ENCODE measurements at places on chromosomes 2 and 18. TPM values are rescaled to one million over a fixed set of nuclear protein-coding genes. Genes with fewer than 3 reads are reported as not detected.

SLC14A1 gene
- not detected for total RNA-seq

RAX gene
- not detected for total RNA-seq

GLI2 gene
- 0.09 TPM for total RNA-seq

ABCB11 gene
- total RNA-seq = not detected

C2orf80 gene
- not detected for total RNA-seq

LYPD6 gene
- total RNA-seq = 13.7 TPM

ANKRD30B gene
- under 0.01 TPM for total RNA-seq

ABCG8 gene
- total RNA-seq = not detected

DIPK1C gene
- total RNA-seq = not detected

FNDC4 gene
- total RNA-seq = 8.3 TPM

HOXD4 gene
- 3.5 TPM for total RNA-seq

CCDC138 gene
- total RNA-seq = 4.3 TPM

TMSB10 gene
- total RNA-seq = 6,673 TPM

CHRND gene
- not detected for total RNA-seq

CTAGE1 gene
- not detected for total RNA-seq

ASPRV1 gene
- total RNA-seq = 0.26 TPM

DUSP11 gene
- total RNA-seq = 27.5 TPM

TMEM37 gene
- total RNA-seq = not detected

RAB6C gene
- not detected for total RNA-seq

BOLL gene
- total RNA-seq = not detected

WDR33 gene
- total RNA-seq = 29.5 TPM

All from dermis lymphatic vessel endothelial cell (primary cell).